ENCODE measurements at places on chromosomes 7 and 10.

GRCh38 chr7:143043391-143043790 is 8.8 kb upstream of the OR6V1 start:
- DNase-seq = no peak

DNA sequence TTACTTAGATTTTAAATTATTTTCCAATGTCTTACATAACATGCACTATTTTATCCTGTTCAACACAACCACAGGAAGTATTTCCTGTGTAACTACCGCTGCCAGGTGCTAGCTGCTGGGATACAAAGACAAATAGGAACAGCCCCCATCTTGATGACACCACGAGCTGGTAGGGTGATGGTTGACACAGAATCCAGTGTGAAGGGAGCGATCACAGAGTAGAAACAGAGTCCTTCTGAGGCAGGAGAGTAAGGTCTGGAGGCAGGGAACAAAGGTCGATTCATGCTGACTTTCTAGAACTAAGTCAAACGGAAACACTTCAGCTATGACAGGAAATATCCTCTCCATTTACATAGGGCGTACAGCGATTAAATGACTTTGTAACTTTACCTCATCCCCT is 232.3 kb downstream of the ADAM12 start:
- DNase-seq = no peak

DNA sequence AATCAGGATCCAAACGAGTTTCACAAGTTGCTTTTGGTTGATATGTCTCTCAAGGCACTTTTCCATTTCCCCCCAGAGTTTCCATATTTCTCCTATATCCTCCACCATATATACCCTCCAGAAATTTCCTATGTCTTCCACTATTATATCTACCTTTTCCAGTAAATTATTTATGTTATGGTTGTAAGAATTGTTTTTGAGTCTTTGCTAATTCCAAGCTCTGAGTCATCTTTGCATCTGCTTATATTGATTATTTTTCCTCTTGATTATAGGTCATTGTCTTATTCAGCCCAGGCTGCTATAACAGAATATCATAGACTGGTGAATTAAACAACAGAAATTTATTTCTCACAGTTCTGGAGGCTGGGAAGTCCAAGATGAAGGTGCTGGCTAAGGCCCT is 12.7 kb downstream of the TACC2 start:
- DNase-seq = no peak

- no peak for DNase-seq
Observed at GRCh38 chr10:74763934-74764591, 62.3 kb upstream of the KAT6B start.

DNA sequence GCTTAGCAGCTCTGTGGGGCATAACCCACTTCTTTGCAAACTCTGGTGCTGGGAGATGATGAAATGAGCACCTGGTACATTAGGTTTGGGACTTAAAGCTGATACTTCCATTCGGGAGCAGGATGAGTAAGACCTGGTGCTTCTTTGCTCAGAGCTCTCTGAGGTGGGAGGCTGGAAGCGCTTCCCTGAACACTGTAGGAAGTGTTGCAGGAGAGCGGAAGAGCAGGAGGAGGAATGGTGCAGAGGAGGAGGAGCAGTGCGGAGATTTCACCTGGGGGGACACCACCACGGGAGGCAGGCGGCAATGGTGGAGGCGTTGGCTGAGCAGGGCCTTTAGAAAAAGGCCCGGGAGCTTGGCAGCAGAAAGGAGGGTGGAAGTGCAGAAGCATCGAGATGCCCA is 142.5 kb downstream of the MGMT start:
- DNase-seq = no peak

DNA sequence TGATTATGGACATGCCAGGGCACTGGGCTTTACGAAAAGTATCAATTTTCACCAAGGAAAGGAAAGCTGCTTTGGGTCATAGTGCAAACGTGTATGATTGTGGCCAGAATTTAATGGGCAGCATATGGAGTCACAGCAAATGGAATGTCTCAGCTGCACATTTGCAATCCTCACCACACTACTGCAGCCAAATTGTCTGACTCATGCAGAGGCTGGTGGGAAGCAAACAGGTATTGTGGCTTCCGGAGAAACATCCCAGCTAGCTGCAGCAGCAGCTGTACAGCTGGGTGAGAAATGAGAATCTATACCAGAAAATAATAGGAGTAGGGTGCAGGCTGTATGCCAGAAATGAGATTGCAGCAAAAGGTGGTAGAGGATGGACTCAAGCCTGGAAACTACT is 374.7 kb upstream of the VWC2 start:
- DNase-seq = no peak

DNA sequence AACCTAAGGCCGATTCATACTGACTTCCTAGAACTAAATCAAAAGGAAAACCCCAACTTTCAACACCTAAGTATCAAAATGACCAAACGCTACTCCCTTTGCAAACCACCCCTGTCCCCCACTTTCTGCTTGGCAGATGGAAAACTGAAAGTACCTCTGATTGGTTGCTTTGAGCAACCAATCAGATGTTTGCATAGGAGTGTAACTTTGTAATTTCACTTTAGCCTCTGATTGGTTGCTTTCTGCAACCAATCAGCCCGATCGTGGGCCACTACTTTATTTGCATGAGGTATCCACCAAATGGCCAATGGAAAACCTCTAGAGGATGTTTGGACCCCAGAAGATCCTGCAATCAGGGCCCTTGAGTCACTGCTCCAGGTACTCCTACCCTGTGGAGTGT is 12.3 kb upstream of the SNX10 start:
- peak; percentile 42 for DNase-seq

DNA sequence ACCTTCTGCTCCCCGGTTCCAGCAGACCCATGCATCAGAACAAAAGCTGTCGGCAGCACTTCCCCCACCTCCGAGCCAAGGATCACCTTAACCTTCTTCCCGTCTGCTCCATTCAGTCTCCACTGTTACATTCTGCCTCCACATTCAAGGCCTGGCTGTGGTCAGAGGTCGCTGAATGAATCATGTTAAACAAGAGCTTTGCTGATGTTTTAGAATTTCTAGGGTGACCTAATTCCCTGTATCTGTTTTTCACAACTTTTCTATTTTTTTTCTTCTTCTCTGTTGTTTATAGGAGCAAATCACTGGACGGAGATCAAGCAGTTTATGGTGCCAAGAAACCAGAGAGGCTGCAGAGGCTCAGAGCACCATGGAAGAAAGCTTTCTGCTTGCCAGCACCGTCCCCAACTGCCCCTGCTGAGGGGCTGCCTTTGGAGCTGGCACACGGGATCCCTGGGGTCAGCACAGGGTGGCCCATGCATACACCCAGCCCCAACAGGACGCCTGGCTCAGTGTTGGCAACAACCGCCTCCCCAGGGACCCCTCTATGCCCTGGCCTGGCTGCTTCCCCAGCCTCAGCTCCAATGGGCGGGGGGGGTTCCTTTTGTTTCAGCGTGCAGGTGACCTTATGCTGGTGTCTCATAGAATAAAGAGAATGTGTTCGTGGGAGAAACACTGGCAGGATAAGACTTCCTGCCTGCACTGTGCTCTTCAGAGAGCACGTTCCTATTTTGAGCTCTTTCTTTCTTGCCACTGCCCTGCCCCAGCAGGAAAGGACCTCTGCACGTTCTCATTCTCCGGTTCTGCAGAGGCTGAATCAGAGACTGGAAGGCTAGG is 182.7 kb upstream of the LYZL2 start:
- peak; percentile 35 for DNase-seq

DNA sequence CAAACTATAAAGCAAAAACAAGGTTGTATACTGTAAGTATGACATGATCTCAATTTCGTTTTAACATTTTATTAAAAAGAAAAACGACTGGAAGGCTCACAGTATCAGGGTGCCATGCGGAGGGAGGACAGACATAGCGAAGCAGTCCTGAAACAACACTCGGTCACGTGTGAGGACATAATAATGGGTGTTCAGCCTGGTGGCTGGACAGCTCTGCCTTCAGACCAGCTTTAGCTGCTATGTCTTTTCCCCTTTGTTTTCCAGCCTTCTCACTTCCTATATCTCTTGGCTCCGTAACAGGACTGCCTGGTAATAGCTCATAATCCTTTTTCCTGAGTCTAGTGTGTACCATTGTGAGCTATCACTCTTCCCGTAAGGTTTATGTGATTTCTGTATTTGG is 18.4 kb upstream of the KLF14 start:
- no peak for DNase-seq

DNA sequence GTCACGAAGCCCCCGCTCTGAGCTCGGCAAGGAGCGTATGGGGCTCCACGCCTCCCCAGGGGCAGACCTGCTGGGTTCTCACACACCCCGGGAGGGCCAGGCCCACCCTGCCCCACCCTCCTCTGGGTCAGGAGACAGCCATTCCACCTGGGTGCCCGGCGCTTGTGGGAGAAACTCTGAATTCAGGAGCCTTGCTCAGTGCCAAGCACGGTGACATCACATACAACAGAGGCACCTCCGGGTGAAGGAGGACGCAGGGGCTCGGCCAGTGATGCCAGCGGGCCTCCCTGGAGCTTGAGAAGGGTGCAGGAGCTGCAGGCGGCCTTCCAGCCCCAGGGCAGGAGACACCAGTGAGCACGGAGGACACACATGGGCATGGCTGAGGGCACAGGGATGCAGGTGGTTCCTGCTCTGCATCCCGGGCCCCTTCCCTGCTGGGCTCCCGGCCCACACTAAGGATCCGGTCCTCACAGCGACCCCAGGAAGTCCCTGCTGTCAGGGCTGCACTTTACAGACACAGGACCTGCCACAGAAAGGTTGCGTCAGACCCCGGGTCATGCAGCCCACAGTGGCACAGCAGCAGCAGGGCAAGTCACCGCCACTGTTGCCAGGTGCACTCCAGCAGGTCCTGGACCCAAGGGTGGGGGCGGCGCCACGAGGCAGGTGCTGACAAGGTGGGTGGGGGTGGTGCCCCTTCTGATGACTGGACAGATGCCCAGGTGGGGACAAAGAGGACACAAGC is 108.0 kb downstream of the MAD1L1 start:
- DNase-seq = no peak

- DNase-seq = no peak
Observed at GRCh38 chr7:157522954-157523353, 186.2 kb downstream of the DNAJB6 start.

- DNase-seq = no peak
Observed at GRCh38 chr7:128206747-128207500, 34.2 kb upstream of the LEP start.

DNA sequence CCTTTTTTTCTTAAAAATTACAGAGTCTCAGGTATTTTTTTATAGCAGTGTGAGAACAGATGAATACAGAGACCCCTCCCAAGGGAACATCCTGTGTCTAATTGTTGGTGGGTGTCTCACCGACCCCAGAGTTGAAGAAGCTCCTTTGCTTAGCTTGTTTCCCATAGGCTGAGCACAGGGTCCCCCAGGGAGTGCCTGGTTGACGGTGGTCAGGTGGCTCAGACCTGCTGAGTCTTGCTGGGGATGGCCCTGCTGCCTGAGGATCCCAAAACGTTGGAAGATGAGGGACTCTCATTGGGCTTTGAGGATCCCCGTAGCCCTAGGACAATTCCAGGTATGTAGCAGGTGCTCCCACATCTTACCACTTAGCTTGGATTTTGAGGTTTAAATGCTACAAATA is 19.5 kb downstream of the SCART1 start:
- DNase-seq = no peak

- no peak for DNase-seq
Observed at GRCh38 chr10:72106154-72106849, 18.0 kb upstream of the SPOCK2 start.

DNA sequence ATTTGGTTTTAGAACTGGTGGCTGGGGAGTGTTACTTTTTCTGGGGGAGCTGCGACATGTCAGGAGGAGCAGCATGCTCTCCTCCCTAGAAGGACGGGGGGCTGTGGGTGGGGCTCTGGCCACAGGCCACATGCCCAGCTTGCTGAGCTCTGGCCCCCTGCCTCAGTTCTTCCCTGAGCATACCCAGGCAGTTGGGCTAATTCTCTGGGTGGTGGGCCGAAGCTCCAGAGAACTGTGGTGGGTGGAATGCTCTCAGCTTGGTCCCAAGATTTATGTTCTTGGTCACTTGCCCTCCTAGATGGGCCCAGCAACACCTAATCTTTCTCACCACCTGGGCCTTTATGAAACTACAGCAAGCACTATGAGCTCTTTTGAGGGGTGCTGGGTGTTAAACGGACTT is 5.1 kb upstream of the ZNF775 start:
- DNase-seq = no peak

DNA sequence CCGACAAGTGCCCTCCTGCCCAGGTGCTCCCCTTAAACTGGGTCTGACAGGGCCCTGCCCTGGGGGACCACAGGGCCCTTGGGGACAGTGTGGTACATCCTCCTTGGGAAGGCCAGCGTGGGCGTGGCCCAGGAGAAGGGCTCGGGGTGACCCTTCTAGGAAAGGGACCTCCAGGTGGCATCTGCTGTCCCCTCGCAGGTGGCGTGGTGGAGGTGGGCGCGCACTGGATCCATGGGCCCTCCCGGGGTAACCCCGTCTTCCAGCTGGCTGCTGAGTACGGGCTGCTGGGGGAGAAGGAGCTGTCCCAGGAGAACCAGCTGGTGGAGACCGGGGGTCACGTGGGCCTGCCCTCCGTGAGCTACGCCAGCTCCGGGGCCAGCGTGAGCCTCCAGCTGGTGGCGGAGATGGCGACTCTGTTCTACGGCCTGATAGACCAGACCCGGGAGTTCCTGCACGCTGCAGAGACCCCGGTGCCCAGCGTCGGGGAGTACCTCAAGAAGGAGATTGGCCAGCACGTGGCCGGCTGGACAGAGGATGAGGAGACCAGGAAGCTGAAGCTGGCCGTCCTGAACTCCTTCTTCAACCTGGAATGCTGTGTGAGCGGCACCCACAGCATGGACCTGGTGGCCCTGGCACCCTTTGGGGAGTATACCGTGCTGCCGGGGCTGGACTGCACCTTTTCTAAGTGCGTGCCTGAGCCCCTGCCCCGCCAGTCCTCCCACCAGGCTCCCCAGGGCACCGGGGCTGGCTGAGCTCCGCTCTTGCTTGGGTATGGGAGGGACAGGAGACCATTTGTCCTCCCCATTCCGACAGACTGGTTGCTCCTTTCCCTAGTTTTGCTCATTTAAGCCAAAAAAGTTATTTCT is 972 bp downstream of the PAOX start:
- no peak for DNase-seq

GRCh38 chr7:66146701-66147100 is 32.1 kb downstream of the CRCP start:
- DNase-seq = no peak

- peak; percentile 40 for DNase-seq
Observed at GRCh38 chr7:131265227-131265626, 62.4 kb upstream of the MKLN1 start.

DNA sequence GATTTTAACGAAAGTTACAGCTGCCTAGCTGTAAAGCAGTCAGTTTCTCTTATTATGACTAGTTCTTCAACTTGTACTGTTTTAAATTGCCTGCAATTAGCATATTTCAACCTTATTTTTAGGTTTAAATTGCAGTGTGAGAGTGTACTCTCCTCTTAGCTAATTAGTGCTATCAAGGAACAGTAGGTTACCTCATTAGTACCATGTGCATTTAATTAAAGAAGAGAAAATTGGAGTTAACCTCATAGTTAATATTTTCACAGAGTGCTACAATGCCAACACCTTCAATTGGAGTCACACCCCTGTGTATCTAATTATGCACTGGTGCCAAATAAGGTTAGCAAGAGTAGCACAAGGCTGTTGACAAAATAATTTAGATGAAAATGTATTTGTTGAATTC is 154.6 kb downstream of the FOXP2 start:
- DNase-seq = no peak

GRCh38 chr10:122861711-122862161 is 16.1 kb upstream of the CUZD1 start:
- DNase-seq = no peak

All from NB4 (cell line).